ENCODE measurements at places on chromosomes 6 and 20.

DNA sequence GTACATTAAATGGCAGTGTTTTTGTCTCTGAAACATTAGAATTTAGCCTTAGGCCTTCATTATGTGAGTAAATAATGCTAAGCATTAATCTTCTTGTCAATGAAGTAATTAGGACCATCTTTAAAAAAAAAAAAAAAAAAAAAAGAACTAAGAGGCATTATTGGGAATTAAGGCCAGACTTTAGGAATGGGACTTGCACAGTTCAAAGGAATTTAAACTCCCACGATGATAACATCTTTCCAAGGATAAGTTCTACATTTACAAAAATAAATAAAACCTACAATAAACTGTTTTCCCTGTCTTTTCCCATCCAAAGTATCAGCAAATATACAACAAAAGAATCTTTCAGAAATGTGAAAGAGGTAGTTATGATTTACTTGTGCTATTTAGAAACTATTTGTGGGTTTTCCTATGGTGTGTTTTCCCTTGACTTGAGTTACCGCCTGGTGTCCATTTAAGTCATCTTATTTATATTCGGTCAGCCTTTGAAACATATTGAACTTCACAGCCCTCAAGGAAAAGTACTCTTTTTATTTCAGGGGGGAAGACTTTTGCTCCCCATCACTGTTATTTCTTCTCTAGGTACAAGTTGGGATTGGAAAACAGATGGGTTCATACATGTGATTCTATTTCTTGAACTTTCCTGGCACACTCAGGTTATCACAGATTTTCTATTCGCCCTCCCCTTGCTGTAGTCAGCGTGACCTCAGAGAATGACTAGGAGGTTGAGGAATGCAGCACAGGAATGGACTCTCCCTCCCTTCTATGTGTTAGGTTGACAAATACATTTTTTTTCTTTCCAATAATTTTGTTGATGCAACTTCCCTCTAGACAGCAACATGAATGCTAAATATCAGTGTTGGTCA lies 13.6 kb downstream of the STMND1 start:
- DNase-seq, result no peak

DNA sequence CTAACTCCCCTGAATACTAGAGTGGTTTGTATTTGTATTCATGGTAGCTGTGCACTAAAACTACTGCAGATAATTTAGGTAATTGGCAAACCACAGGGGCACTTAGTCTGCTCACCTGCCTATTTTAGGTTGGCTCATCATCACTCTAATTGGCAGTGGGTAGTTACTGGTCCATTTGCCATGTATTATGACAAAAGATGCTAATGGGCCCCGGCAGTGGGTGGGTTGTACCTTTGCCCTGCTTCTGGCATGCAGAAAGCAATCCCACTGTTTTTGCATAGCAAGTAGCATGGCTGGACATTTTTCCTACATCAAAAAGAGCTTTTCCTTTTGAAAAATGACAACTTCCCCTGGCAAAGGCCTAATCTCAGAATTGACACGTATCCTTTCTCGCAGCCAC lies 741.4 kb upstream of the MAP3K7 start:
- DNase-seq, result no peak

DNA sequence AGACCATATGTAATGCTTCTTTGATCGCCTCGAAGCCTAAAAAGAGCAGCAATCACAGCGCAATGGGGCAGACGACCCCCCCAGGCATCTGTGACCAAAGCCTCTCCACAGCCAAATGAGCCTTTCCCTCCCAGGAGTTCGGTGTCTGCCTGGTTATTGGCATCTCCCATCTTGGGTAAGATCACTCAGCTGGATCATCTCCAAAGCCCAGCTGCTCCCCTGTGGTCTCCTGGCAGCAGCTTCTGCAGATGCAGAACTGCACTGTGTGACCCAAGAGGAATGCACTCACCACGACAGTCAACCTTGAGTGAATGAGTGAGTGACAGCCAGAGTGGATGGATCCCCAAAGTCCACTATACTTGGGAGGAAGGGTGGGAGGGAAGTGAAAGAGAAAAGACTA lies 44.8 kb upstream of the IYD start:
- no peak for DNase-seq

GRCh38 chr6:107689951-107690642 lies 134.0 kb downstream of the SCML4 start:
- no peak for DNase-seq

DNA sequence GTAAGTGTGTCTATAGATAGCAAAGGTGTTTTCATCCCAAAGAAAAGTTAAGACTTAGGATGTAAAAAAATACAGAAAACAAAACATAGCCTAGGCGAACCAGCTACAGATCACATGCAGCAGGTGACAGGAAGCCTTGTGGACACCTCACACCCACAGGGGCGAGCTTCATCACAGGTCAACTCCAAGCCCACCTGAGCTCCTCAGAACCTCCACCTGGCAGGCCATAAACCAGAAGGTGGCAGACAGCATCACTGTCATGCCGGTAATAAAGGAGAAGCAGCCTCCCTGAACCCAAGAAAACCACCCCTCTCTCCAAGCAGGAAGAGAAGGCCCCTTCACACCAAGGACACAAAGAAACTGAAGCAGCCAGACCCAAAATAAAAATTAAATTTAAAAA lies 1.0 kb downstream of the RALGAPA2 start:
- DNase-seq, result no peak

DNA sequence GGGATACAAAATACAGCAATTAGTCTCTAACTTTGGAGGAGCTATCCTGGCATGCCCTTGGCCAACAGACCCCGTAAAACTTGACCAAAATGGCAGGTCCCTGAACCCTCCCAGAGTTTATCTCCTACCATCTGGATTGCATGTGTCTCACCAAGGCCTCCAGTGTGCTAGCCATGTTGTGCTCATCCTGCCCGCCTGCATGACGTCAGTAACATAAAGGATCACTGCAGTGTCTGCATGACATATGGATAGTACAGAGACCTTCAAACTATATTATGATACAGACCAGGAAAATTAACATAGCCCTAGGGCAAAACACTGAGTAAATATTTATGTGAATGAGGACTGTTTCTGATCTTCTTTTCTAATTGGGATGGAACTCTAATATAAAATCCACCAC lies 25.3 kb downstream of the CPXM1 start:
- no peak for DNase-seq

- no peak for DNase-seq
Observed at GRCh38 chr6:39085129-39085797, 29.7 kb downstream of the SAYSD1 start.

DNA sequence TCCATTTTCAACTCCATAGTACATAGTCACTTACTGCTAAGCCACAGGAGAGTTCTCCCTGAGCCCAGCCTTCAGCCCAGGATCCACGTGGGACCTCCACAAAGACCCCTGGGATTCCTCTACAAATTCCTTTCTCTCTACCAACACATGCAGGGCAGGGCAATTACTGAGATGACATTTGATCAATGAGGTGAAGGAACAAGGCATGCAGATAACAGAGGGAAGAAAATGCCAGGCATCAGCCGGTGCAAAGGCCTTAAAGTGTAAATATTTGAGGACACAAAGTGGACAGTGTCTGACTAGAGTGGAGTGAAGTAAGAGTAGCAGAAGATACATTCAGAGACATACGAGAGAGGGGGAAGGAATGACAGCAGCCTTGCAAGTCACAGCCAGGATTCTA lies 70.2 kb downstream of the HS3ST5 start:
- no peak for DNase-seq

DNA sequence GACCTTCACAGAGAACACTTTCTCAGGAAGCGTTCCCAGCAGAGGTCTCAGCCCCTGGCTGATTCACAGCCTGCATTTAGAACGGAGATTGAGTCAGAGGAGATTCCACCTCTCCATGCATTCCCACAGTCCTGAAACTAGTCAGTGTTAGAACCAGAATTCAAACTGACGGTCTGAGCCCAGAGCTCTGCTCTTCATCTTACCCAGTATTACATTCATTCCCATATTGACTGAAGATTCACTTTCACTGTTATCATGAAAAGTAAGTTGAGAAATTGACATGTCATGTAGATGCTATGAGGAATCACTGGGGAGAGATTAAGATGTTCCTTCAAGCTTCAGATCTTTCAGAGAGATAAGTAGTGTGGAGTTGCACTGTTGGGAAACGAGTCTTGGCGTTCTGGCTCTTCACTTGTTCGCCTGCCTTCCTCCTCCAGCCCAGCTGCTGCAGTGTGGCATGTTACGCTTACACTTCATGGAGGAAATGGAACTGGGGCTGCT lies 28.3 kb downstream of the MAS1 start:
- DNase-seq, result no peak

DNA sequence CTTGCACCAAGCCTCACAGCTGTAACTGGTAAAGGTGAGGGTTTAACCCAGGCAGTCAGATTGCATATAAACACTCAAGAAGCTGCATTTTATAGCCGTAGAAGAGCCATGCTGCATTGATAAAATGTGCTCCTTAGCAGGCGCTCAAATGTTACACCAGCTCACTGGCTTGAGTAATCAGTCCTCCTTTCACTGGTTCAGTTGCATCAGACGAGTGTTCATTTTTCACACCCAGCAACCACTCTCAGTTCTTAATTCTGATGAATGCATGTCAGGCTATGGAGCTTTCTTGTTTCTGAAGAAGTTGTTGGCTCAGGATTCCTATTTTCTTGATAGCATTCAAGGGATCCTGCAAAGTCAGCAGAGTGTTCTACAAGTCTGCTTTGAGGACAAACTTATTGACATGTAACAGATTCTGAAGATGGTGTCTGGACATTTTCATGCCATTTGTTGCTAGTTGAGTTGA lies 198.3 kb downstream of the PLCB1 start:
- DNase-seq, result no peak

- DNase-seq, result no peak
Observed at GRCh38 chr6:37299990-37300389, 42.0 kb upstream of the TMEM217 start.

DNA sequence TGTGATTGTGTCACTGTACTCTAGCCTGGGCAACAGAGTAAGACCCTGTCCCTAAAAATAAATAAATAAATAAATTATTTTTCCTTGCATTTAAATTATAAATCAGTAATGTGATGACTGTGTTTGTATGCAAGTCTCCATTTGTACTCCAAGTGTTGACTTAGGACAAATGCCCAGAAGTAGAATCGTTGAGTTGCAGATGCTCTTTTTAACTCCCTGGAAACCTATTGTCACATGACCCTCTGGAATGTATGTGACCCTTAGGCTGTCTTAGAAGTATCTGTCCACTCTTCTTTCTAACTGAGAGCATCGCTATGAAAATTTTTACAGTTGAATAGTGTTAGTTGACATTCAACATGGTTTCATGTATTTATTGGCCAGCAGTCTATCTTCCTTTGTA lies 18.8 kb downstream of the OR2A4 start:
- no peak for DNase-seq

- DNase-seq, result no peak
Observed at GRCh38 chr20:59013031-59013951, 5.9 kb upstream of the TUBB1 start.

All from stimulated activated CD4-positive, alpha-beta T cell treated with anti-CD3 and anti-CD28 coated beads, Interleukin-15, amount 100 ng/mL, for 1 hour (primary cell).